ENCODE measurements at places on chromosomes 16 and 17. TPM values are rescaled to one million over a fixed set of nuclear protein-coding genes. Genes with fewer than 3 reads are reported as not detected.

CACNG1 gene
- total RNA-seq, result not detected

OSGIN1 gene
- total RNA-seq, result 12.5 TPM

VAT1 gene
- 68.2 TPM for total RNA-seq

AP2B1 gene
- 113 TPM for total RNA-seq

GRCh38 chr17:33285413-33285812, 7.7 kb downstream of the ASIC2 start:
- no peak overlapping the region for H3K4me3 ChIP-seq
- no peak overlapping the region for H3K27ac ChIP-seq
- H3K27me3 ChIP-seq, result peaks cover 62% of the 10 kb centered on the region
- H3K36me3 ChIP-seq, result no peaks in the 10 kb centered on the region
- DNase-seq, result no peak

- H3K27me3 ChIP-seq, result peaks cover 32% of the 10 kb centered on the region
- no peak for DNase-seq
- peaks cover 6% of the 10 kb centered on the region for H3K4me1 ChIP-seq
- H3K27ac ChIP-seq, result no peak overlapping the region
- no peak overlapping the region for H3K4me3 ChIP-seq
Observed at GRCh38 chr16:77581706-77582105, 140.6 kb upstream of the NUDT7 start.

DNA sequence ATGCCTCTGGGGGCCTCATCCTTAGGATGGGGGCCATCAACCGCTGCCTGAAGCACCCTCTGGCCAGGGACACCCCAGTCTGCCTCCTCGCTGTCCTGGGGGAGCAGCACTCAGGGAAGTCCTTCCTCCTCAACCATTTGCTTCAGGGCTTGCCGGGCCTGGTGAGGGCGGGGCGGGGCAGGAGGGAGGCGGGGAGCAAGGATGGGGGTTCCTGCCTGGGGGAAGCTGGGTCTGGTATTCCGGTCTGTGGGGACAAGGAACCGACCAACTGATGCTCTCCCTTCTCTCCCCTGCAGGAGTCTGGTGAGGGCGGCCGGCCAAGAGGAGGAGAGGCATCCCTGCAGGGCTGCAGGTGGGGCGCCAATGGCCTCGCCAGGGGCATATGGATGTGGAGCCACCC, 2.0 kb downstream of the RNF112 start:
- peaks cover 6% of the 10 kb centered on the region for H3K4me1 ChIP-seq
- H3K27me3 ChIP-seq, result no peaks in the 10 kb centered on the region
- no peak overlapping the region for H3K4me3 ChIP-seq
- H3K36me3 ChIP-seq, result no peaks in the 10 kb centered on the region
- H3K27ac ChIP-seq, result no peak overlapping the region

DNA sequence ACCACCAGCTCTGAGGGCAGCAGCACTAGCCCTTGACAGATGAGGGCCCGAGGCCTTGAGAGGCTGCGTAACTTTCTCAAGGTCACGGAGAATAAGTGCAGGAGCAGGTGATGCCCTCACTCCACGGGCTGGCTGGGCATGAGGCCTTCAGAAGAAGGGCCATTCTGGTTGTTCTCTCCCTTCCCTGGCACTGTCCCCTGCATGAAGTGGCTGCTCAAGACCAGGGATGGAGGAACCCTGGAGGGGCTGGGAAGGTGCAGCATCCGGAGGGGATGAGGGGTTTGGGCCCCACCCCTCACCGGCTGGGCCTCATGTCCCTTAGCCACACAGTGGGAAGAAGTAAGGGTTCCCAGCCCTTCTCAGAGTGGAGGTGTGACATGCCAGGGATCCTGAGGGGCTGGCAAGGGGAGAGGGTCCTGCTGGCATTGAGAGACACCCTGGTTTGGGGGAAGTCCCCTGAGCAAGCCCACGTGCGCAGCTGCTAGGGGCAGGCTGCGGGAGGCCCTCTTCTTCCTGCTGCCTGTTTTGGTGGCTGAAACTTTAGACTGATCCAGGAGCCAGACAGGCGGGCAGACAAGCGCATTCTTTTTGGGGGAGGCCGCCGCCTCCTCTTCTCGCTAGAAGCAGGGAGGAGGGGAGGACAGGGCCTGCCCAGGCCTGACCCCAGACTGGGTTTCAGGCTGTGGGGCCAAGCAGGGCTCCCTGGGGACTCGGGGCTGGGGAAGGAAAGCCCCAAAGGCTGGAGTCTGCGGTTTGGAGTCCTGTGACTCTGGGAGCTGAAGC, 74.0 kb downstream of the N4BP1 start:
- DNase-seq, result peak; percentile 62
- H3K36me3 ChIP-seq, result peaks cover 9% of the 10 kb centered on the region
- no peak overlapping the region for H3K4me3 ChIP-seq
- peaks cover 50% of the 10 kb centered on the region for H3K4me1 ChIP-seq
- H3K27ac ChIP-seq, result peak overlapping the region; percentile 69

DNA sequence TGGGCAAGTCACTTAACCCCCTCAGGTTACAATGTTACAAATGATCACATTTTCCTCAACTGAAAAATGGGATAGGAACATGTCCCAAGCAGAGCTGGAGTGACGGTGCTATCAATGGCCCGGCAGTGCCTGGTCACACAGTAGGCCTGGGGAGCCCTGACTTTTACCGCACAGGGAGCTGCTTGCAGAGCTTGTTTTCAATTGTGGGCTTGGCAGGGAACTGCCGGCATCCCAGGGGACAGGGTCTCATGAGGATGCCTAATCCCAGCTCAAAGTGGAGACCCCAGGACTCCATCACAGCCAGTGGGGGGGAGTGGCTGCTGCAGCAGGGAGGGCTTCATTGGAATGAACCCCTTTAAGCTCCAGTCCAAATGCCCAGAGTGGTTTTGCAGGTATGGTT, 11.4 kb downstream of the SNX20 start:
- H3K27ac ChIP-seq, result no peak overlapping the region
- peaks cover 21% of the 10 kb centered on the region for H3K4me1 ChIP-seq
- H3K27me3 ChIP-seq, result peaks cover 23% of the 10 kb centered on the region
- no peak for DNase-seq

DNA sequence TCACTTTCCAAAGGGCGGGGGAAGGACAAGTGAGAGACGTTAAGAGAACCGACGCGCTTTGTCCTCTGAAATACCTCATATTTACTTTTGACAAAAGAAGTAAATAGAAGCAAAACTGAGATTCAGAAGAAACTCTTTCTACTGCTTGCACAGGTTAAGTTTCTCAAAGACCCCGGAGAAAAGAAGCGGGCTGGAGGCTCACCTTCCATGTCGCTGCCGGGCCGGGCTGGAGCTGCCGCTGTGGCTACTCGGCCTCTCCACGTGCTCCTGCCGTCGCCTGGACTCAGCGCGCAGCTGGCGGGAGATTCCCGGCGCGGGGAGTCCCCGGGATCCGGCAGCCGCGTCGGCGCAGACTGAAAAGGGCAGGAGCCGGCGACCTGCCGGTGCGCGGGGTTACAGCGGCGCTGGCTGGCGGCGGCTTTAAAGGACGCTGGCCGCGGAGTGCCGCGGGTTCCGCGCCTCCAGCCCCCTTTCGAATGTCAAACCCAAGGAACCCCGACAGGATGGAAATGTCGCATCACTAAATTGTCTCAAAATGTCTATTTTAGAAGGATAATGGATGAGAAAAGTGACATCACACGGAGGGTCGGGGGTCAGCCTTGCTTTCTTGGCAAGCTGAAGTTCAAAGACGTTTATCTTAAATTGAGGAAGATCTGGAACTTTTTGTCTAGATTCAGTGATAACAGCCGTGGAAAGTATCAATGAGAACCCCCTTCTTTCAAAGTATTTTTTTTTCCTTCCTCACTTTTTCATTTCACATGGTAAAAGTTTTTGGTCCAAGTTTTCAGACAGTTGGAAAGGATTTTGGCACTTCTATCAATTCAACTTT, at the start of gene IKZF3:
Gene IKZF3 (minus strand): TSS at position 395 of the 829 bp plus-strand sequence. CDS start 186 bp downstream, at position 209.
- peaks cover 10% of the 10 kb centered on the region for H3K4me1 ChIP-seq
- peaks cover 99% of the 10 kb centered on the region for H3K27me3 ChIP-seq
- peak; percentile 21 for DNase-seq
- peak within 1 kb of the TSS; percentile 33 for H3K4me3 ChIP-seq
